Stimulated activated CD8-positive, alpha-beta memory T cell treated with anti-CD3 and anti-CD28 coated beads, Interleukin-7, amount 100 ng/mL, for 48 hours (primary cell): ENCODE measurements at places on chromosomes 16 and 17.

DNA sequence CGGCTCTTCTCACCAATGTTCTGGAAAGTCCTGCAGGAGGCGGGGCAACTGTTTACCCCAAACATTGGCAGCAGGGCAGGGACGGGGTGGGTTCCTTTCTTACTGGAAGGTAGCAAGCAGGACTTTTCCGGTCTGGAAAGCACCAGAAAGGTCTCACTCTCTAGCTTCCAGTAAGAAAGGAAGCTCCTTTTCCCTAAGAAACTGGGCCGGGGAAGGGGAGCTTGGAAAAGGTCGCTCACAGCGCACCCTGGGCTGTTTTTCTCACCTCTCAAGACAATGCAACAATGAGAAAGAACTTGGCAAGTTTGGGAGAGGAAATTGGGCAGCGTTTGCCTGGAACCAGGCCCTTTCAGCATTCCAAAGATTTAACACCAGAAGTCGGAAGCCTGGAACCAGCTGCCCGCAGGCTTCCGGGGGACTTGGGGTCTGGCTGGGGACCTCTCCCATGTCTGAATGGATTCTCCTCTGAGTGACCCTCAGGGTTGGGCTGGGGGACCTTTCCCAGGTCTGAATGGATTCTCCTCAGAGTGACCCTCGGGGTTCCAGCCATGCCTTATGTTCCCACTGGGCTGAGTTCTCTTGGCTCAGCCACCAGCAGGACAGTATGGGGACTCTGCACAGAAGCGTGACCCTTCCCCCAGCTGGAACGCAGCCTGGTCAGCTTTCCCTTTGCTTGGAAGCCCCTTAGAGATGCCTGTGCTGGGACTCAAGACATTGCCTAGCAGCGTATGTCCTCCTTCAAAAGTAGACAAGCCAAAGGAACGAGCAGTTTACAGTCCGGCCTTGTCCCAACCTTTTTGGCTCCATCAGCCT lies 166.5 kb upstream of the PLCG2 start:
- DNase-seq = no peak

- DNase-seq = no peak
These were observed 8.5 kb upstream of the PIK3R6 start for GRCh38 chr17:8875957-8876356.

- no peak for DNase-seq
These were observed 521.3 kb downstream of the GRIN2A start for GRCh38 chr16:9660898-9661297.

GRCh38 chr17:2084036-2084765 lies 29.3 kb downstream of the HIC1 start:
- DNase-seq = no peak

DNA sequence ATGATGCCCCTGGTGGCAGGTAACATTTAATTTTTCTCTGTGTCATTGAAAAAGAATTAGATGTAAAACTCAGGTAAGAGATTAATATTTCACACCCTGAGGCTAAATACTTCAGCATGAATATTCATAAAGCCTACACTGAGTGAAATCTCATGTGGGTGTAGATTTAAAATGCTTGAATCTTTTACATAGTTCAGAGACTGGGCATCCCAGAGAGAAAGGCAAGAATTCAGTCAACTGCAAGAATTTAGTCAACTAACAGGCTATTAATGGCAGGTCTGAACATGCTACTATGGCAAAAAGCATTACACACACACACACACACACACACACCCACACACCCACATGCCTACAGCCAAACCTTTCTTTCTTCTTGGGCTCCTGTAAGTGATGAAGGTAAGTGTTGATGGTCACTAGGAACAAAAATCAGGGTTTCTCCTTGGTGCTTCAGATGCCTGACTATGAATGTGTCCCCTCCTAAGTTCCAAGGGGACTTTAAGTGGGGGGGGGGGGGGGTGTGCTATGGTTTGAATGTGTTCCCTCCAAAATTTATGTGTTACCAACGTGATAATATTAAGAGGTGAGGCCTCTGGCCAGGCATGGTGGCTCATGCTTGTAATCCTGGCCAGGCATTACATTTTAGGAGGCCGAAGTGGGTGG lies 63.7 kb upstream of the PSMD7 start:
- DNase-seq = no peak

GRCh38 chr16:1788708-1789100 lies 4.8 kb downstream of the IGFALS start:
- no peak for DNase-seq

DNA sequence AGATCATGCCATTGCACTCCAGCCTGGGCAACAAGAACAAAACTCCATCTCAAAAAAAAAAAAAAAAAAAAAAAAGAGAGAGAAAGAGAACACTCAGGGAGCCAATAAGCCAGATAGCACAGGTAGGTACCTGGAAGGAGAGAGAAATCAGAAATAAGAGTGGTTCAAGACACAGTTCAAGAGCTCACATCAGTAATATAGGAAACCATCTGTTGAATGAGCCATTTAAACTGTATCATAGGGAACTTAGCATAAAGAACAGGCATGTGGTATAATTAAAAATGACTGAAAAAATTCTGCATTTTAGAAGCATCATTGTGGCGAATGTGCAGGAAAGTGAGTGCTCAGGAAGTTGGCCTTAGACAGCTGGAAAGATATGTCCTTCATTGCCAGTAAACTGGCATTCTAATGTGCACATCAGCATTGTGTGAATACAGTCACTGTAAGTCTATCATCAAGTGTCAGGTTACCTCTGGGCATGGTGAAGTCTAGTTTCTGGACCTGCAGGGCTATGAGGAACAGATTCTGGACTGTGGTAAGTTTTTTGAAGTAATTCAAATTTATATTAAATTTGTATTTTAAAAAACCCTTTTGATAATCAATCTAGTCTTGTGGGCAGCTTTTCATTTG lies 20.4 kb downstream of the KRT12 start:
- DNase-seq = no peak

DNA sequence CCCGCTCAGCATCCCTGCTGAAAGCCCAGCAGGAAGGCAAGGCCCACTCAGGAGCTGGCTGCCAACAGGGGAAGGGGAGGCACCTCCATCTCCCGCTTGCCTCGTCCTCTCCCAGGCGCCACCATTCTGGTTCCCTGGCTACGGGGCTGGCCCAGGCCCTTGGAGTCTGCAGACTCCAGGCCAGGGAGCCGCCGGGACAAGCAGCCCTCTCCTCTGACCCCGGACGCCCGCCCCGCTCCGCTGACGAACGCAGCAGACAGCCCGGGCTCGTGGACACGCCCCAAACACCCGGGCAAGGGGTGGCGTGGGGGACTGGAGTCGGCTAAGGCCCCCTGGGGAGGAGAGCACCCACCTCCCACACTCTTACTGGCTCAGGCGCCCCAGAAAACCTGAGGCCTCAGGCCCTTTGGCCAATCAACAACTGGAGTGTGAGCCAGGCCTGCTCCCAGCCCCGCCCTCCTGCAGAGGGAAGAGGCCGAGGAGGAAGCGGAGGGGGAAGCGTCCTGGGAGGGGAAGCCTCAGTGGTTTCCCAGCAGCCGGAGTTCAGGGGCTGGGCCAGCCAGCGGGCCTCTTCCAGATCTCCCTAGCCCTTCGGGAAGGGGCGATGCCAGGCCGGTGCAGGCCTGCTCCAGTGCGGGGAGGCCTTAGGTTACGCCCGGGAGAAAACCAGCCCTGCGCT lies 4.2 kb downstream of the MNT start:
- DNase-seq = peak; percentile 31

GRCh38 chr17:40515491-40516041 lies 14.1 kb upstream of the TNS4 start:
- no peak for DNase-seq

DNA sequence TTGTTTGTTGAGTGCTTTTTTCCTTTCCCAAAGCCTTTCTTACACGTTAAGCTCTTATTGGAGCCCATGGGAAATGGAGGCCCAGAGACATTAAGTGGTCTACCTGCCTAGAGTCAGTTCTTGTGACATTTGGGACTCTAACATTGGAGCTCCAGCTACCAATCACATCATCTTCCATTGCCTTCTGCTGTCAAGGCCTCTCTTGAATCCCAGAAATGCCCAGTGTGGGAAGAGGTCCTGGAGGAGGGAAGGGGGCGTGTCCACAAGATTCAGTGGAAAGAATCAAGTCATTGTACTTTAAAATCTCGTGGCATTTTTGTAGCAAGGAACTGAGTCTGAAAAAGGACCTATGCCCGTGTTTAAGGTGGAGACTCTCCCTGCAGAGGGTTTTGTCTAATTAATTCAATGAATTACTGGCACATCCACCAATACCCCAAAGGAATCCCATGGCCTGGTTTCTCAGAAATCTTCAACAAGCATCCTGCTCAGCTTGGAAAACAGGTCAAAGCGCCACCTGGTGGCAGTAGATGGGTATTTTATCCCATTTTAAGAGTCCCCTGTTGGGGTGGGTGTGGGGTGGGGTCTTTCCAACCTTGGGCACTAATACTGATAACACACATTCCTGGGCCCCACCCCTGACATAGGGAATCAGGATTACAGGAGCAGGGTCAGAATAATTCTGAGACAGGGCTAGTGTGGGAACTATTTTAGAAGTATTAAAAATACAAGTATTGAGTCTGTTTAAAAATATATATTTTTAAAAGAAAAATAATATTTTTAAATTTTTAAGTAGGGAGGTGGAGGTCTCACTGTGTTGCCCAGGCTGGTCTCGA lies 24.6 kb downstream of the GPT2 start:
- DNase-seq = peak; percentile 13

GRCh38 chr17:57032343-57032742 lies 52.7 kb upstream of the AKAP1 start:
- no peak for DNase-seq

DNA sequence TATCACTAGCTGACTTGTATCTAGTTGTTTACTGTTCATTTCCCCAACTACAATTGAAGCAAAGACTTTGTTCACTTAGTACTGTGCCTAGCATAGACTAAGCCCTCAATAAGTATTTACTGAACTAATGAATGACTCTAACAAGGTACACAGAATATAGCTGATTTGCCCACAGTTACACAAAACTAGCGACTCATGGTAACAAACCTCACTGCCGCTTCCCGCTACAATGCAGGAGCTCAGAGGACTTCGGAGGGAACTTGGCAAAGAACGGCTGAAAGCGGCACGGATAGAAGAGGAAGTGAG lies 524 bp downstream of the EFTUD2 start:
- DNase-seq = no peak

GRCh38 chr17:8745586-8746500 lies 1.2 kb upstream of the CCDC42 start:
- DNase-seq = peak; percentile 63

DNA sequence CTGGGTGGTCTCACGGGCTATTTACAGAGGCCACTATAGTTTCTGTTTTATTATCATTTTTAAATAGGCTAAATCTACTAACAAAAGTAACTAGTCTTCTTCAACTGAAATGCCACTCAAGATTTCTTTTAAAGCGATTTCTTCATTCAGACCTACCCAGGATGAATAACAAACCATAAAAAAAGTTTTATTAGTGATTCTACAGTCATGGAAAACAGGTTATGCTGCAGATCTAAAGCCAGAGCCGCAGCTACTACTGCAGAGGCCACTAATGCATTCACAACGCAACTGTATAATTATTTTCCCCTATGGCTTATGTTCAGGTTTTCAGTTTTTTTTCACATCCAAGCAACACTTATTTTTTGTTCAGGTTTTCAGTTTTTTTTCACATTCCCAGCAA lies 136.2 kb upstream of the AXIN2 start:
- no peak for DNase-seq

- no peak for DNase-seq
These were observed 3.3 kb downstream of the LRRC46 start for GRCh38 chr17:47834756-47835155.

- no peak for DNase-seq
These were observed 43.2 kb upstream of the FA2H start for GRCh38 chr16:74817851-74818250.

- DNase-seq = peak; percentile 2
These were observed 89.7 kb downstream of the NPIPB11 start for GRCh38 chr16:29316761-29317183.

- no peak for DNase-seq
These were observed 42.7 kb downstream of the GNA13 start for GRCh38 chr17:65013613-65014391.

- no peak for DNase-seq
These were observed 90.7 kb upstream of the CREBBP start for GRCh38 chr16:3971261-3971660.
